ENCODE measurements at places on chromosomes 2 and 18. TPM values are rescaled to one million over a fixed set of nuclear protein-coding genes. Genes with fewer than 3 reads are reported as not detected.

The ANKRD30BL gene
- not detected for total RNA-seq

GRCh38 chr2:98875081-98875728 lies 60.8 kb downstream of the CRACDL start:
- H3K4me1 ChIP-seq = peaks cover 19% of the 10 kb centered on the region
- no peaks in the 10 kb centered on the region for H3K27me3 ChIP-seq
- H3K36me3 ChIP-seq = no peaks in the 10 kb centered on the region
- H3K4me3 ChIP-seq = no peak overlapping the region
- DNase-seq = no peak

- no peaks in the 10 kb centered on the region for H3K36me3 ChIP-seq
- no peaks in the 10 kb centered on the region for H3K4me1 ChIP-seq
- H3K27ac ChIP-seq = no peak overlapping the region
- no peak for DNase-seq
Observed at GRCh38 chr2:10956006-10956790, 44.5 kb downstream of the KCNF1 start.

GRCh38 chr2:230583581-230583980 lies 129.1 kb upstream of the CAB39 start:
- DNase-seq = no peak
- no peak overlapping the region for H3K4me3 ChIP-seq
- no peaks in the 10 kb centered on the region for H3K27me3 ChIP-seq
- H3K27ac ChIP-seq = no peak overlapping the region
- no peaks in the 10 kb centered on the region for H3K36me3 ChIP-seq
- no peaks in the 10 kb centered on the region for H3K4me1 ChIP-seq

DNA sequence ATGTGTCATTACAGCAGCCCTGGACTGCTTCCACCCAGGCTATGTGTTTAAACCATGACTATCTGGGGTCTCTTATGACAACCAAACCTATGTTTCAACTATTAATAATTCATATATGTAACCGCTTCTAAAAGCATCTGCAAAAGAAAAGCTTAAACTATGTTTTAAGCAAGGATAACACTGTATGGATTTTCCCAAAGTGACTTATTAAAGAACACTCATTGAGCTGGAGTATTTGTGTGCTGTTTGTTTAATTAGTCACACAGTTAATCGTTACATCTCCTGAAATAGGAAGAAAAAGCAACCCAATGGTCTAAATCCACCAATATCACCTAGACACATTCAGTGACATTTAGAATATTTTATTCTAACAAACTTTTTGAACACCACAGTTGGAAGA lies 51.3 kb downstream of the TMEM163 start:
- H3K36me3 ChIP-seq = no peaks in the 10 kb centered on the region
- H3K27me3 ChIP-seq = no peaks in the 10 kb centered on the region
- no peak overlapping the region for H3K4me3 ChIP-seq
- peaks cover 8% of the 10 kb centered on the region for H3K4me1 ChIP-seq

GRCh38 chr2:26778507-26778906 lies 7.3 kb upstream of the CENPA start:
- no peak overlapping the region for H3K4me3 ChIP-seq
- no peak overlapping the region for H3K27ac ChIP-seq
- H3K36me3 ChIP-seq = peaks cover 31% of the 10 kb centered on the region
- no peaks in the 10 kb centered on the region for H3K27me3 ChIP-seq

- no peak for DNase-seq
- H3K4me3 ChIP-seq = no peak overlapping the region
- no peaks in the 10 kb centered on the region for H3K4me1 ChIP-seq
- H3K27me3 ChIP-seq = no peaks in the 10 kb centered on the region
- H3K27ac ChIP-seq = no peak overlapping the region
- H3K36me3 ChIP-seq = no peaks in the 10 kb centered on the region
Observed at GRCh38 chr2:215787025-215787424, 226.3 kb downstream of the MREG start.

GRCh38 chr2:209791151-209791550 lies 19.5 kb downstream of the UNC80 start:
- H3K36me3 ChIP-seq = no peaks in the 10 kb centered on the region
- H3K4me1 ChIP-seq = no peaks in the 10 kb centered on the region
- no peaks in the 10 kb centered on the region for H3K27me3 ChIP-seq
- H3K27ac ChIP-seq = no peak overlapping the region

Measured in PC-9 (cell line).